LHCN-M2 (cell line): ENCODE measurements at places on chromosomes 5 and 9.

- DNase-seq, result peak; percentile 76
These were observed 413 bp downstream of the JADE2 start for GRCh38 chr5:134525683-134526482.

- no peak for DNase-seq
These were observed 217.9 kb downstream of the EPB41L4A start for GRCh38 chr5:112201141-112201540.

DNA sequence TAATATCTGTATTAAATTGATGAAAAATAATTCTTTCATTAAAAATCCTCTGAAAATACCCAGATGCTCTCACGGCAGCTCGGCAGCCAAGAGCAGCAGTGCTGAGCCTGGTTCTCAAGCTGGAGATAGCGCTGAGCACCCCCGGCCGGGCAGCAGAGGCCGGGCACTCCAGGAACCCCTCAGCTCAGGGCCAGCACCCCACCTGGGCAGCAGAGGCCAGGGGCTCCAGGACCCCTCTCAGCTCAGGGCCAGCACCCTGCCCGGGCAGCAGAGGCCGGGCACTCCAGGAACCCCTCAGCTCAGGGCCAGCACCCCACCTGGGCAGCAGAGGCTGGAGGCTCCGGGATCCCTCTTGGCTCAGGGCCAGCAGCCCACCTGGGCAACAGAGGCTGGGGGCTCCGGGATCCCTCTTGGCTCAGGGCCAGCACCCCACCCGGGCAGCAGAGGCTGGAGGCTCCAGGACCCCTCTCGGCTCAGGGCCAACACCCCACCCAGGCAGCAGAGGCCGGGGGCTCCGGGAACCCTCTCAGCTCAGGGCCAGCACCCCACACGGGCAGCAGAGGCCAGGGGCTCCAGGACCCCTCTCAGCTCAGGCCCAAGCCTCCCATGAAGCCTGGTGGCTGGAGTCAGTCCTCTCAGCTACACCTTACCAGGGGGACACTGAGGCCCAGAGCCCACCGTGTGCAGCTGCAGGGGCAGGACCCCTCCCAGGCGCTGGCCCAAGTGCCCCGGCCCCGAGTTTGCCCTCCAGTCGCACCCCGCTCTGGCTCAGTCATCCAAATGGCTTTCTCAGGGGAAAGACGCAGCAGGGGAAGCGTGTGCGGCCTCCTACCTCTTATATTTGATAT, 21.7 kb downstream of the CLPTM1L start:
- DNase-seq, result no peak

- peak; percentile 62 for DNase-seq
These were observed 9.8 kb downstream of the TGFBI start for GRCh38 chr5:136038635-136039034.

DNA sequence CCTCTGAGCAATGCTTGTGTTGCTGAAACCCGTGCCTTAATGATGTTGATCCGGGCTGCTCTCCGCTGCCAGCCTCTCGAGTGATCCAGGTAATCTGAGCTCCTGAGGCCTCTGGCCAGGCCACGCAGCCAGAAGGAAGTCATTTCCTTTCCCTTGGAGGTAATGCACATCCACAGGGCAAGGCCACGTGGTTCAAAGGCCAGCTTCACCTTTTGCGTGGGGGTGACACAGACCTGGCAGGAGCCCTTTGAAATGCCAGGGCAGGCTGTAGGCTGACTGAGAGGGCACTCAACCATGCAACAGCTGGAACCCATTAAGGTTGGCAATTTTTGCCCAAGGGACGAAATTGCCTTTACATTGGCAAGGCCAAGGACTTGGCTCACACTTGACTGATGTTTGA, 80.4 kb downstream of the LIX1 start:
- no peak for DNase-seq

GRCh38 chr9:105091004-105091640, 153.3 kb upstream of the SLC44A1 start:
- DNase-seq, result no peak

- no peak for DNase-seq
These were observed 397.6 kb upstream of the IRX1 start for GRCh38 chr5:3198074-3198449.

GRCh38 chr5:55583578-55583977, 48.8 kb upstream of the PLPP1 start:
- DNase-seq, result no peak

DNA sequence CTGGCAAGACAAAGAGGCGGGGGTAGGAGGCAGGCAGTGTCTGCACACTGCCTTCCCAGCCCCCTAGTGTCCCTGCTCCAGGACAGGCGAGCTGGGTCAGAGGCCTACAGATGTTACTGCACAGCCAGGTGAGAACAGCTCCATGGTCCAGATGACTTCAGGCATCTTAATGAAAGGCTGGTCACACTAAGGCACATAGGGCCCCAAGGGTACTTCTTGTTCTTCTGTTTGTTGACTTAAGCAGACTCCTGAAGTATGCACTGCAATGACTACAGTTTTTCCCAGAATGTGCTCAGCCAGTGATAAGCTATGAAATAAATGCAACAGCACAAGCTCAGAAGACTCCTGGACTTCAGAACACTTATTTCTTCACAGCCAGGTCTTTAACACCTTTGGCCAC, 27.4 kb downstream of the ATPSCKMT start:
- DNase-seq, result no peak

GRCh38 chr5:60370508-60370907, 329.5 kb downstream of the DEPDC1B start:
- no peak for DNase-seq

GRCh38 chr5:74232276-74232675, 408.3 kb downstream of the ENC1 start:
- peak; percentile 92 for DNase-seq

- DNase-seq, result no peak
These were observed 20.1 kb upstream of the LRRC14B start for GRCh38 chr5:170971-171800.
